Central memory CD8-positive, alpha-beta T cell (primary cell): ENCODE measurements at places on chromosomes 2 and 18.
A peak's percentile ranks its signal among the peaks of the same experiment; 100 is the strongest.

GRCh38 chr2:201257381-201257955, 2.9 kb upstream of the CASP8 start:
- DNase-seq, result peak; percentile 53

GRCh38 chr2:74053959-74054715, 69.4 kb downstream of the TET3 start:
- DNase-seq, result no peak

GRCh38 chr18:3060667-3061580, 48.0 kb upstream of the LPIN2 start:
- peak; percentile 21 for DNase-seq

- DNase-seq, result no peak
Observed at GRCh38 chr2:164560181-164560792, 61.0 kb downstream of the GRB14 start.

DNA sequence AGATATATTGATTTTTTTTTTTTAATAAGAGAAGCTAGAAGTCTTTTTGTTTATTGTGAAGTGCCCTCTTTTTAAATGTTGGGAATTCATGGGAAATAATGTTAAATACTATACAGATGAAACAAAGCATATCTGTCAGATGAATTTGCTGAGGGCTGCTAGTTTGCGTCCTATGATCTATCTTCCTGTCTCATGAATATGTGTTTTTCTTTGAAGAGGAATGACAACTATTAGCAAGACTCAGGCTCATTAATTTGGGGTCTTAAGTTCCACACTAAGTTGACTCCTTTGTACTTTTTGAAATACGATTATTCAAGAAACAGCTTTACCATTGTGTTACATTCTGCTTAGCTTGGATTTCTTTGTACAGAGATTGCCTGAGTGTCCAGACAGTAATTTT, 57.9 kb downstream of the AGFG1 start:
- DNase-seq, result no peak

GRCh38 chr2:178473373-178473772, 5.0 kb downstream of the FKBP7 start:
- DNase-seq, result no peak

GRCh38 chr2:145724311-145724898, 1204.5 kb upstream of the ZEB2 start:
- DNase-seq, result no peak

DNA sequence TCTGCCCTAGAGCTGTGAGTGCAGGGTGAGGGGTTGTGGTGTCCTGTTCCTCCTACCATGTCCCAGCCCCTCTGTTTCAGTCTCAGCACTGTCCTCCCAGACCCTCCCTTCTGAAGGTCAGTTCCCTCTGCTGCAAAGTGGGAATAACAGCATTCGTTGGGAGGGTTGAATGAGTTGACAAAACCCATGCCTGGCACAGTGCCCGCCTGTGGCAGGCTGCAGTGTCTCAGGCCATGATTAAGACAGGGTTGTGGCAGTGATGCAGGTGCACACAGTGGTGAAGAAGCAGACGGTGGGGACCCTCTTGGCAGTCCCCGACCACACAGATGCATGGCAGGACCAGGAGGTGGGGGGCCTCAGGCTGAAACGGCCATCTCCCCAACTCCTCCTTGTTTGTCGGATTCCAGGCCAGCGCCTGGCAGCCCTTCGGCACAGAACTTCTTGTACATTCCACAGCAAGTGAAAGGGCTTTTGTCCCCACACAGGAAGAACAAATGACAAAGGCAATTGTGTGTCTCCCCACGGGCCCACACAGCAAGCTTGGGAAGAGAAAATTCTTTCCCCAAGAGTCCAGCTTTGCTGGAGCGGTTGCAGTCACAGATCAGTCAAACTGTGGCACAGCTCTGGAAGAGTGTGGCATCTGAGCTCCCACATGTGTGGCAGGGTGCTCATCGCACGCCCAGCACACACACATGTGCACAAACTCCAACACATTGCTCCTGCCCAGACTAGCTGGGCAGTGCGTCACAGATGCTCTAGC, 92.0 kb upstream of the MSH2 start:
- DNase-seq, result no peak
